ENCODE measurements at places on chromosomes 5 and 9. TPM values are rescaled to one million over a fixed set of nuclear protein-coding genes. Genes with fewer than 3 reads are reported as not detected.

The GARIN3 gene
- 0.46 TPM for total RNA-seq

The HIGD2A gene
- 94.0 TPM for total RNA-seq

- no peak for DNase-seq
Observed at GRCh38 chr9:71795097-71795813, 26.9 kb upstream of the CEMIP2 start.

DNA sequence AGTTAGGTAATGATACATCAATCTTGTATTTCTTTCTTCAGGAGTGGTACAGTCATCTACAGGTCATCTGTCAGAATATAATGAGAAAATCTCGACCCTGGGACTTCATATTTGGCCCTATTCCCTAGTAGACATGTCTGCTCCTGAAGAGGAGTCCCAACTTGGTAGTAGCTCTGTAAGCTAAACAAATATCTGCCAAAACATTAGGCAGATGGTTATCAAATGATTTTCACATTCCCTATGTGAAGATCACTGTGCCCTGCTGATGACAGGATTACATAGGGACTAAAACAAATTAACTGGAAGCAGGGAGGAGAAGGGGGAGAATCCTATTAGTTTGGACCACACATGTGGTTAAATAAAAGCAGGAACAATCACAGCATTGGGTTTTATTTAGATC lies 138.6 kb upstream of the NFIB start:
- DNase-seq: no peak

GRCh38 chr9:107484117-107484723 lies 5.3 kb downstream of the KLF4 start:
- no peak for DNase-seq

The PLPP6 gene
- total RNA-seq: 4.0 TPM

DNA sequence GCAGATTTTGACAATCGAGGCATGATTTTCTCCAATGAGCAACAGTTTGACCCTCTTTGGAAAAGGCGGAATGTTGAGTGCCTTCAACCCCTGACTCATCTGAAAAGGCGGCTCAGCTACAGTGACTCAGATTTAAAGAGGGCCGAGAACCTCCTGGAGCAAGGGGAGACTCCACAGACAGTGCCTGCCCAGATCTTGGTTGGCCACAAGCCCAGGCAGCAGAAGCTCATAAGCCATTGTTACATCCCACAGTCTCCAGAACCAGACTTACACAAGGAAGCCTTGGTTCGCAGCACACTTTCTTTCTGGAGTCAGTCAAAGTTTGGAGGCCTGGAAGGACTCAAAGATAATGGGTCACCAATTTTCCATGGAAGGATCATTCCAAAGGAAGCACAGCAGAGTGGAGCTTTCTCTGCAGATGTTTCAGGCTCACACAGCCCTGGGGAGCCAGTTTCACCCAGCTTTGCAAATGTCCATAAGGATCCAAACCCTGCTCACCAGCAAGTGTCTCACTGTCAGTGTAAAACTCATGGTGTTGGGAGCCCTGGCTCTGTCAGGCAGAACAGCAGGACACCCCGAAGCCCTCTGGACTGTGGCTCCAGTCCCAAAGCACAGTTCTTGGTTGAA lies 13.6 kb downstream of the PTPDC1 start:
- DNase-seq: no peak

The HTR4 gene
- total RNA-seq: not detected

GRCh38 chr9:21096172-21096900 lies 18.6 kb upstream of the IFNB1 start:
- DNase-seq: peak; percentile 45

The CMBL gene
- total RNA-seq: 2.9 TPM

- DNase-seq: no peak
Observed at GRCh38 chr5:97623441-97623840, 440.4 kb upstream of the RIOK2 start.

GRCh38 chr5:176877793-176878331 lies 21.3 kb downstream of the HK3 start:
- no peak for DNase-seq

The UNC13B gene
- 2.5 TPM for total RNA-seq

The CATSPER3 gene
- 0.39 TPM for total RNA-seq

- no peak for DNase-seq
Observed at GRCh38 chr5:203246-203930, 12.1 kb downstream of the LRRC14B start.

GRCh38 chr5:35922468-35922867 lies 16.0 kb downstream of the CAPSL start:
- DNase-seq: no peak

The TNFSF15 gene
- total RNA-seq: 2.4 TPM

The PKD2L2 gene
- not detected for total RNA-seq

The PDE8B gene
- total RNA-seq: not detected

DNA sequence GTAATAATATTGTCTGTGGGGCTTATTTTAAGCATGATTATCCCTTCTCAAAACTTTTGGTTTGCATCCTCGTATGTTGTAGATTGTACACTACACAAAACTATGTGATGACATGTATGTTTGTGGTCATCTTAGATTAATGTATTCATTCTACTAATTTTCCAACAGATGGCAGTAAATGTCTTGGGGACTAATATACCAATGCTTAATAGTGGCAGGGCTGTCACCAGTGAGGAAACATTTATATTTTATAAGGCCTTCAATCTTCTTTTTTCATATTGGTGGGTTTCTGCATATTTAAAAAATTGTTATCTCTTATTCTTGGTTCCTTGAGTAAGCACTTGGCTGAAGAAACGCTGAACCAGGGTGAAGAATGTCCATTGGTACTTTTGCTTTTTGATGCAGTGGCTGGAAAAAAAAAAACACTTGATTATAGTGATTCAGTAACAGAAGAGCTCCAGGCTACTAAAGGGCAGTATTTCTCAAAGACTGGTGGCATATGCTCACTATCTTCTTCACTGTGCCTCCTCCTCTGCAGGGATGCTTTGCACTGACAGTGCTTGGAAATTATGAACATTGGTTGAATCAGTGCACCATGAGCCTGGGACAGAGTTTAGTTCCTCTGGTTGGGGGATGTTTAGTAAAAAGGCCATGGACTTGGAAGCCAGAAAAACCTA lies 530.3 kb downstream of the RASEF start:
- no peak for DNase-seq

DNA sequence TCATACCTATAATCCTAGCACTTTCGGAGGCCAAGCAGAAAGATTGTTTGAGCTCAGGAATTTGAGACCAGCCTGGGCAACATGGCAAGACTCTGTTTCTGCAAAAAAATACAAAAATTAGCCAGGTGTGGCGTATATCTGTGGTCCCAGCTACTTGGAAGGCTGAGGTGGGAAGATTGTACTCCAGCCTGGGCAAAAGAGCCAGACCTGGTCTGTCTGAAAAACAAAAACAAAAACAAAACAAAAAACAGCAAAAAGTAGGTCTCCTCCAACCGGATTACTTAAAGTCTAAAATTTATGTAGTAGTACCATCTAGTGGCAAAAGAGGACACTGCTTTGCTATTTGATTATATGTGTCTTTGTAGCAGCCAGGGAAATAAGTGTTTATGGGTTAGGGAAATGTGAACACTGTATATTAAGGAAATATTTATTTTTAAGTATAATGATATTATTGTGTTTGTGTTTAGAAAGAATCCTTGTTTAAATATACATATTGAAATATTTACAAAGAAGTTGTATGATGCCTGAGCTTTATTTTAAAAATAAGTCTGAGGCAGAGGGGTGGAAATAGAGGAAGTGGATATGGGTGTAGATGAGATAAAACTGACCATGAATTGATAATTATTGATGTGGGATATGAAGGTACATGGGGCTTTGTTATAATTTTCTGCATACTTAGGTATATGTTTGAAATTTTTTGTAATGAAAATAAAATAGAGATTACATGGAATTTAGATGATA lies 20.0 kb downstream of the APC start:
- DNase-seq: no peak

The MARCOL gene
- total RNA-seq: not detected

DNA sequence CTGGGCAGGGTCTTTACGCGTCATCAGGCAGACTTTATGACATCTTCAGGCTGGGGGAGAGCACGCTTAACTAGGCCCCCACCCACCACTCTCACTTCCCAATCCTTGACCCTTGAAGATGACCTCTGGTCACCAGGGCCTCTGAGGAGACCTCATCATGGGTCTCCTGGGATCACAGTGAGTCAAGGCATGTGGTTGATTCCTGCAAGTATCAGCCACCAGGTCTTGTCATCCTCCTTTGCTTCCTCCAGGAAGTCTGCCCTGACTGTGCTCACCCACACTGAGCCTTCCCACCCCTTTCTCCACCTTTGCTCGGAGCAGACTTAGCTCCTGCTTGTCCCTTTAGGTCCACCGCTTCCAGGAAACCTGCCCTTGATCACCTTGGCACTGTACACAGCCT lies 17.3 kb downstream of the ODF2 start:
- no peak for DNase-seq

- no peak for DNase-seq
Observed at GRCh38 chr9:111362526-111362925, 32.5 kb upstream of the OR2K2 start.

The SOX30 gene
- total RNA-seq: not detected

The WNT8A gene
- not detected for total RNA-seq

The CACNA1B gene
- not detected for total RNA-seq

The TNPO1 gene
- 131 TPM for total RNA-seq

GRCh38 chr5:135397084-135397483 lies 1.9 kb downstream of the MACROH2A1 start:
- no peak for DNase-seq

DNA sequence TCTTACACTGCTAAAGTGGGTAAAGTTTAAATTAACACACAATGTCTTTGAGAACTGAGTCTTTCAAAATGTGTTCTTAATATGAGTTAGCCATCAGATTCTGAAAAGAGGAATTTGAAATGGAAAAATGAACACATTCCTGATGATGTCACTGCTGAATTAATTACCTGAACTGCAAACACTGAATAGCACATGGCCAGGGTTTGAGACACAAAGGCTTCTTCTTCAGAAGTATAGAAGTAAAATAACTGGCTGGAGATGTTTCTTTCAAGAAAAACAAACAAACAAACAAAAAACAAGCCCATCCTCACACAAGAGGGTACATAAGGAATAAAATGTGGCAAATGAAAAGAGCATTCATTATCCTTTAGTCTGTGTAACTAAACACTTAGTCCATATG lies 7.1 kb downstream of the GLIS3 start:
- no peak for DNase-seq

The GABRA1 gene
- total RNA-seq: not detected

- DNase-seq: no peak
Observed at GRCh38 chr9:124000784-124001457, 10.6 kb upstream of the LHX2 start.

GRCh38 chr5:81425569-81425968 lies 31.6 kb upstream of the ACOT12 start:
- DNase-seq: no peak

The SLC45A2 gene
- not detected for total RNA-seq

The FOXD4L5 gene
- total RNA-seq: not detected

- DNase-seq: peak; percentile 33
Observed at GRCh38 chr9:88537761-88538091, 2.7 kb downstream of the NXNL2 start.

DNA sequence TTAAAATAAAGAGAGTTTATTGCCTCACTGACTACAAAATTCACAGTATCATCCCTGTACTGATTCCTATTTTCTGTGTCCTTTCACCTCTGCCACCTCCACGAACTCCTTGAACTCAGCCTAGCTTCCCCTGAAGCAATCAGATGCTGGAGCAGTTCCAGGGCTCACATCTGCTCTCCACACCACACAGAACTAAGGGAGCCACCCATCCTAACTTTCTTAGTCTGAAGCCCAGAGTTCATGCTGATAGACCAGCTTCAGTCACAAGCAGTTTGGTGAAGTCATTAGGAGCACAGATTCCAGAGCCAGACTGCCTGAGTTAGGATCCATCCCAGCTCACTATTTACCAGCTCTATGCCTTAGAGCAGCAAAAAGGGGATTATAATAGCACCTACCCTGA lies 15.6 kb upstream of the EPB41L4A start:
- DNase-seq: no peak

GRCh38 chr5:81397176-81397575 lies 3.2 kb upstream of the ACOT12 start:
- DNase-seq: no peak

The NIPSNAP3A gene
- total RNA-seq: 11.2 TPM

The HRCT1 gene
- not detected for total RNA-seq

DNA sequence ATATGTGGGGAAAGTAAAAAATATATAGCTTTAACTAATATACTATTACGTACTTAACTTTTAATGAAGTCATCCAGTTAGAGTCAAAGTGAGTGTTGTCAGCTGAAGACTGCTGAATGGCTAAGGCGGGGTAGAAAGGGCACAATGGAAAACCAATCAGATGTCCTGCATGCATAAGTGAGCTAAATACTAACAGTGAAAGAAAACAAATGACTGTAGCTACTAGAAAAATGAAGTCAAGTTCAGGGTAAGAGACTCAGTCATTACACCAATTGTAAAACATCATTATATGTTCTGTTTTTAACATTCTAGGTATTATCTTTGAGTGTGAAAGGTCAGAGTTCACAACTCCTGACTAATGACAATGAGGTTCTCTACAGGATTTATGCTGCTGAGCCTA lies 295.2 kb downstream of the ADGRV1 start:
- DNase-seq: no peak

DNA sequence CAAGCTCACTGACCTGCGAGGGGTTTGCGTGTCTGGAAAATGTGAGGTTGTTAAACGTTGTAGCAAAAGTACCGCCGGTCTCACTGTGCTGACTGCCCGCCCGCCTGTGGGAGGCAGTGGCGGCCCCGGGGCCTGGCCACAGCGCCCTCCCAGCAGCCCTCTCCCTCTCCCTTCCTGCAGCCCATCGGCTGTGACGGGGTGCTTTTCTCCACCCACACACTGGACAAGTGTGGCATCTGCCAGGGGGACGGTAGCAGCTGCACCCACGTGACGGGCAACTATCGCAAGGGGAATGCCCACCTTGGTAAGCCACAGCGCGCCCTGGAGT lies 6.2 kb downstream of the ADAMTSL2 start:
- DNase-seq: no peak

DNA sequence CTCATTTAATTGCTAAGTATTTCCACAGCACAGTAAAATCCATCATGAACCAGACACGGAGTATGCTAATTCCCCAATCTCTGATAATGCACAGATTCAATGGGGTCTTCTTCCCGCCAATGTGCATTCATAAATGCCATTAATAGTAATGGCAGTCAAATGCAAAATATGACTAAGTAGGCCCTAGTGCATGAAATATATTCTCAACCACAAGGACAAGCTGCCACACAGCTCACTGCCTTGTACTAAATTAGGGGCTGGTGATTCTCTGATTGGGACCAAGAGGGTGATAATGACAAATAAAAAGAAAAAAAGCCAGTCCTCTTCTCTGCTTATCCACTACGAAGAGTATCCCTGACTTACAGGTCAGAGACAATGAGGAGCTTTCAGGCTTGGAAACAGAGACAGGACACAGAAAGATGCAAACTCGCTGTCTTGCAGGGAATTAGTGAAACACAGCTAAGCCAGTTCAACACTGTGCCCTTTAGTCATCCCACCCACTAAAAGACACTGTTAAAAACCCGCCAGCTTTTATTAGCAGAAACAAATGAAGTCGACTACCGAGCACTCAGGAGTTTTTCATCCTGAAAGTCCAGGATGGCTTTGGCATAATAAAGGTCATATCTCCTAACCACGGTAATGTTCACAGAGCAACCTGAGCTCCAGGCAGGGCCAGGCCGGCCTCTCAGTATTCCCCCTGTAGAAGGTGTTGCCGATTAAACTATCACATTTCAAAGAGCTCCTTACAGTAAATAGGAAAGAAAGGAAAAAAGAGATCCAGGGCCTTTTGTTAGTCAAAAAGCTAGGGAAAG lies 148.1 kb downstream of the EBF1 start:
- no peak for DNase-seq

The C9orf153 gene
- total RNA-seq: 0.38 TPM

The CRB2 gene
- 0.10 TPM for total RNA-seq
